ENCODE measurements at places on chromosomes 5 and 9.

- no peak for DNase-seq
These were observed 153.7 kb downstream of the TLE1 start for GRCh38 chr9:81535542-81536241.

DNA sequence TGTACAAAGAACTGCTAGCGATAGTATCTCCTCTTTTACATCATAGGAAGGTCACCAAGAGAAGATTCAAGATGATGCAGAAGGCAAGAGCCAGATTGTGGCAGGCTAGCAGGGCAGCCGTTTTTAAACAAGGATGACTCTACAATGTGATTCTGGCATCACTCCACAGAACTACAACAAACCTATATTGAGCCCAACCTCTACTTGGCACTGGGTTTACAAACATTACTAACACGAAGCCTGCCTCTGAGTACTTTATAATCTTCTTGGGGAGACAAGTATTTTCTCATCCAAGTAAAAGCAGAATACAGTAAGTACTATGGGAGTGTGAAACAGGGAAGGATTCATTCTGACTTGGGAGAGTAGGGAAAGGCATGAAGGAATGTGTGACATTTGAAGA, 448.6 kb downstream of the ZNF608 start:
- no peak for DNase-seq

DNA sequence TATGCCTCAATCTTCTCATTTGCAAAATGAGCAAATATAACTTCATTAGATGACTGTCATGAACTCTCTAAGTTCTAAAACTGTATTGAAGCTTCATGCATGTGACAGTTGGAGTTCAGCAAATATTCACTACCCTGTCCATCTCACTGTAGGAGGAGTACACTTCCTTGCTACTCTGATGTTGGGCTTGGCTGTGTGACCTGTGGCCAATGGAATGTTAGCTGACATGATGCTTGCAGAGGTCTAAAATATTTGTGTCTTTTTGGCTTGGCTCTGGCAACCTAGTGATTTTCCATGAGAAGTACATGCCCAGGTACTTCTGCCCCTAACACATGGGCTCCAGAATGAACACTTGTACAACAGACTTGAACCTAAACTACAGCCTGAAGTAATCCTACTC, 203.1 kb upstream of the ANKH start:
- no peak for DNase-seq

DNA sequence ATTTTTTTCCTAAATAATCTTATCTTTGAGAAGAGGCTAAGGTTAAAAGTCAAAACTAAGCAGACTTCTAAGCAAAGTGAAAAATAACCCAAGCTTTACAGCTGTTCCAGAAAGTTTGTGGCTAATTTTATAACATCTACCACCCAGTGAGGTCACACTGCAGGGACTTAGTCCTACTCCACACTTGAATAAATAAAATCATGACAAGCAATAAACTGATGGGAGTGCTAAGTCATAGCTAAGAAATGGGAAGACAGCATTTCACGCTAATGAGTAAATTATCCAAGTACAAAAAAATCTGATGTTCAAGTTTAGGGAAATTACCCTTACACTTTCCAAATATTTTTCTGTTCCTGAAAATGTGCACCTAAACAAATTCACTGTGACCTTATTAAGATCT, 47.7 kb downstream of the ZNF608 start:
- no peak for DNase-seq

DNA sequence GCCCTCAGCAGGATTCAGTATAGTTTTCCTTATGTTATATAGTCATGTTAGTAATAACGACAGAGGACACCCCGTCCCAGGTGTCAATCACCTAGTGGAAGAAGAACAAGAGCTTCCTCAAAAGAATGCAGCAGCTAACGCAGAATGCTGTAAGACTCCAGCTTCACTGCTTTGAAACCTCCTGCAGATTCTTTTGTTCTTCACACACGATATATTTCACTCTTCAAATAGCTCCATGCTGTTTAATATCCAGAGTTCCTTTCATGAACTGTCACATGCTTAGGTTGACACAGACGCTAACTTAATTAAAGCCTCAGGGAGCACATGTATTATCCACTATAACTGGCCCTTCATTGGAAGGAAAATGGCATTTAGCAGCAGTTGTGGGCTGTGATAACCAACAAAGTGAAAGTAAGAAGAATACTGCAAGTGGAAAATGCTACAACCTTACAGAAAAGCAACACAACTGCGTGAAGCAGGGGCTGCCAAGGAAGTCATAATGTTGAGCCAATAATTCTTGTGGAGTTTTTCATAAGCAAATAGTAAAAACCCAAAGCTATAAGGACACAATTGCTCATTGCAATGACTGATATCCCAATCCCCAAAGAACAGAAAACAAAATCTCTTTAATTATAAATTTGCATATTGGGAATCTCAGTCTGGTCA, 387.5 kb downstream of the PLK2 start:
- DNase-seq, result no peak

- no peak for DNase-seq
These were observed 272.2 kb downstream of the PRELID2 start for GRCh38 chr5:145562931-145563330.

- no peak for DNase-seq
These were observed 1.2 kb downstream of the MAP1B start for GRCh38 chr5:72108202-72109061.

DNA sequence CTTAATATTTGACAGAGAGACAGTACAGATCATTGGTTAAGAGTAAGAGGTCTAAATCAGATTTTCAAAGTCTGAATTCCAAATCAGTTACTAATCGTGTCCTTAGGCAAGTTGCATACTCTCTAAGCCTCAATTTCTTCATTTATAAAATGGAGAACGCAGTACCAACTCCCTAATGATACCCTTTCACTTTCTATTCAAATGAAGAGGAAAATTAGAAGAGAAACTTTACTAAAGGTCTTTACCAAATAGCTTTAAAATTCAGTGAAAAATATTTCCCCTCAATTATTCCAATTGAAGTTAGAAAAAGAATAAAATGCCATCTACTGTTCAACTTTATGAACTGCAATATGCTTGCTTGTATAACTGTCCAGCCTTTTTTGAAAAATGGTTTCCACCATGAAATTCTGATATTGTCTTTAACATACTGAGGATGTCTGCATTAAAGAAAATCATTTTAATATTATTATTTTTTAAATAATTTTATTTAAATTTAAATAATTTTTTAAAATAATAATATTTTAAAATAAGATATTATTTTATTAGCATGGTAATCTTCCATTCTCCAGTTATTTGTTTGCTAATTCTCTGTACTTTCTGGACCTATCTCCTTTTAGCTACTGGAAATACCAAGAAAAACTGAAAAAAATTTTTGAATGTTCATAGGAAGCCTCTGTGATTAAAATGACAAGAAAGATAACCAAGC, 36.0 kb downstream of the POC5 start:
- no peak for DNase-seq

GRCh38 chr9:83505282-83505681, 32.9 kb downstream of the FRMD3 start:
- no peak for DNase-seq

- no peak for DNase-seq
These were observed 166.5 kb upstream of the PRR16 start for GRCh38 chr5:120297616-120298015.

GRCh38 chr9:135255033-135255840, 167.8 kb downstream of the OLFM1 start:
- DNase-seq, result no peak
